ENCODE measurements at places on chromosomes 7 and 10.

DNA sequence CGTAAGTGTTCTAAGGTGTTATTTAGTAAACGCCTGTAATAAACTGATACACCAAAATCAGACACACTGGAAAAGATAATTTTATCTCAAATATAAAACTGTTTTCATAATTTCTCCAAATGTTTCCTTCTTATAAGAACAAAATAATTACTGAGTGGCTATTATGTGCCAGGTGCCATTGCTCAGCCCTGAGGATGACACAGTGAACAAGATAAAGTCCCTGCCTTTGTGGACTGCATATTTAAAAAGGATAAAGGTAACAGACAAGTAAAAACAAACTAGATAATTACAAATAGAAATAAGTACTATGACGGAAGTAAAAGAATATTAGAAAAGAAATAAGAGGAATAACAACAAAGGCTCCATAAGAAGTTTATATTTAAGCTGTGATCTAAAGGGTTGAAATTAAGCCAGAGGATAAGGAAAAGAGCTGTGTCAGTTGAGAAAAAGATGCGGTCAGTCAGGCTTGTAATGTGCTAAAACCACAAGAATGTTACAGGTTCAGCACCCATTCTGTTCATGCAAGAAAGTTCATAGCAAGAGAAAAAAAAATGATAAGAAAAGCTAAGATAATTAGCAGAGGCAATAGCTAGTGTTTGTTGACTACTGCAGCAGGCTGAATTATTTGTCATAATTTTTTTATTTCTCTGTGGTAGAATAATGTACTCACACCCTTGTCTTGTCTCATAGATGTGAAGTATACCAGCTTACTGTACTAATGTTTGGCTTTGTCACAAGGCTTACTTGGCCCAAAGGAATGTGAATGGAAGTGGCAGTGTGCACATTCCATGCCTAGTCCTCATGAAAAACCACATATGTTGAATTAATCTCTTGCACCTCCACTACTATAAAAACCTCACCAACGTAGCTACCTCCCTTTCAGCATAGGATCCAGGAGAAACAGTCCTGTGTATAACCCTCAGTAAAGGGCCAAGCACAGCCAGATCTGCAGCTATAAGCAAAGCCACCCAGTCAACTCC lies 75.1 kb downstream of the CRPPA start:
- peak; percentile 4 for DNase-seq

DNA sequence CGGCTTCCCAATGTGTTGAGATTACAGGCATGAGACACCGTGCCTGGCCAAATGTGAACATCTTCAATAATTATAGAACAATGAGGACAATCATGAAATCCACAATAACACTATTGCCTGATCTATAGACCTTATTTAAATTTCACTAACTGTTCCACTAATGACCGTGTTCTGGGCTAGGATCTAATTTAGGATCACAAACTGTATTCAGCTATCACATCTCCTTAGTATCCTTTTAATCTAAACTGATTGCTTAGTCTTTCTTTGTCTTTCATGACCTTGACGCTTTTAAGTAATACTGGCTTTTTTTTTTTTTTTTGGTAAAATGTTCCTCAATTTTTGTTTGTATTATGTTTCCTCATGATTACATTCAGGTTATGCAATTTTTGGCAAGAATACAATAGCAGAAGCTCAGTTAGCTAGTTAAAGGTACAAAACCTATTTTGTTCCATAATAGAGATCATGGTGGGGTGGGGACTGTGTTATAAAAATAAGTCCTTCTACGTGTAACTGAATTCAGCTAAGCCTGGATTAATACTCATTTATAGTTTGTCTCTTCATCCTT lies 158.4 kb downstream of the AOAH start:
- DNase-seq, result no peak

GRCh38 chr10:13831711-13832141 lies 245.0 kb downstream of the PRPF18 start:
- no peak for DNase-seq

DNA sequence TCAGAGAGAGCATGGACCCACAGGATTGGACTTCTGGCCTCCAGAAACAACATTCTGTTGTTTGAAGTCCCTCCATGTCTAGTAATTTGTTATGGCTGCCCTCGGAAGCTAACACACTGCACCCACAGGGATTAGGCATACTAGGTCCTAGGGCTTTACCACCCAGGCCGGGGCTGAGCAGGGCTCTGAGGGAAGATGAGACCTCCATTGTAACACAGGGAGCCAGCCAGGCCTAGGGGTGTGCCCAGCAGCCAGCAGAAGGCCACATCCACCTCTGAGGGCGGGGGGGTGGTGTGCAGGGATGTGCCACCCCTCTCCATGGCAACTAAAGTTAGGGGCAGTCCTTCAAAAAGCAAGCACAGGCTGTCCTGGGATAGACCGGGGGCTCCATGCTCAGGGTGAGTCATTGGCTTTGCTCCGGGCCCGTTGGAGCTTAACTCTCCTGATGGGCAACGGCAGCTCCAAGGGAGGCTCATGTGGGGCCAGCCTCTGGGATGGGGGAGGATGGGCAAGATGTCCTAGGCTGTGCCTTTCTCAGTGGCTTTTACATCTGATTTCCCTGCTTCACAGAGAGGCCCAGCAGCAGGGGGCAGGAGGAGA lies 96.6 kb upstream of the GPR26 start:
- DNase-seq, result no peak

DNA sequence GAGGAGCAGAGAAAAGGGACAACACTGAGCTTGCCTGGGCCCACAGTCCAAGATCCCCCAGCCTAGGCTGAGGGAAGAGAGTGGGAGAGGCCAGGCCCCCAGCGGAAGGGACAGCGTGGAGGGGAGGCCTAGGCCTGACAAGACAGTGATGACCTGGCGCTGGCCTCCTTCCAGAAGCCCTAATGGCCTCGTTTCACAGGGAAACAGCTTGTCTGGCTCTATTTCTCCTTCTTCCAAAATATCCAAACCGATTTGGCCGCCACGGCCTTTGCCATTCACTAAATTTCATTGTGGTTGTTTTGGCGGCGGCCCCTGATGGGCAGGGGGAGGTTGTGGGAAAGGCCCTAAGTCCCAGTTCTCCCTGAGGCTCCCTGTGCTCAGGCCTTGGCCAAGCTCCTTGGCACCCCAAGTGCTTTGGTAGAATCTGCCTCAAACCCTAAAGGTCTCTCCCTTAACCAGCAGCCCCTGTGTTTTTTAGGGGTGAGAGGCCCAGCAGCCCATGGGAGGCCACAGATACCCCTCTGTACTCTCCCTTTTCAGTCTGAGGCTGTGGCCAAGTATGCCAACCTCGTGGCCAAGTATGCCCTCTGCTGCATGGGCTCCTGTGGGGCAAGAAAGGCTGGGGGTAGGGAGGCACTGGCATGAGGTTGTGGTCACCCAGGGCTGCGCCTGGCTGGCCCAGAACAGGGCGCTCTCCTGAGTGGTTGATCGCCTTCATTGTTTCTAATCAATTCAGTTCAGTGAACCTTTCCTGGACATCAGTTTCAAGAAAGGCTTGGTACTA lies 37.3 kb downstream of the PAX2 start:
- DNase-seq, result no peak

GRCh38 chr7:131493581-131493980 lies 62.8 kb downstream of the PODXL start:
- DNase-seq, result no peak

- peak; percentile 39 for DNase-seq
Observed at GRCh38 chr10:69051303-69051702, 36.6 kb upstream of the SRGN start.

GRCh38 chr10:119686465-119687191 lies 35.4 kb downstream of the BAG3 start:
- peak; percentile 88 for DNase-seq

DNA sequence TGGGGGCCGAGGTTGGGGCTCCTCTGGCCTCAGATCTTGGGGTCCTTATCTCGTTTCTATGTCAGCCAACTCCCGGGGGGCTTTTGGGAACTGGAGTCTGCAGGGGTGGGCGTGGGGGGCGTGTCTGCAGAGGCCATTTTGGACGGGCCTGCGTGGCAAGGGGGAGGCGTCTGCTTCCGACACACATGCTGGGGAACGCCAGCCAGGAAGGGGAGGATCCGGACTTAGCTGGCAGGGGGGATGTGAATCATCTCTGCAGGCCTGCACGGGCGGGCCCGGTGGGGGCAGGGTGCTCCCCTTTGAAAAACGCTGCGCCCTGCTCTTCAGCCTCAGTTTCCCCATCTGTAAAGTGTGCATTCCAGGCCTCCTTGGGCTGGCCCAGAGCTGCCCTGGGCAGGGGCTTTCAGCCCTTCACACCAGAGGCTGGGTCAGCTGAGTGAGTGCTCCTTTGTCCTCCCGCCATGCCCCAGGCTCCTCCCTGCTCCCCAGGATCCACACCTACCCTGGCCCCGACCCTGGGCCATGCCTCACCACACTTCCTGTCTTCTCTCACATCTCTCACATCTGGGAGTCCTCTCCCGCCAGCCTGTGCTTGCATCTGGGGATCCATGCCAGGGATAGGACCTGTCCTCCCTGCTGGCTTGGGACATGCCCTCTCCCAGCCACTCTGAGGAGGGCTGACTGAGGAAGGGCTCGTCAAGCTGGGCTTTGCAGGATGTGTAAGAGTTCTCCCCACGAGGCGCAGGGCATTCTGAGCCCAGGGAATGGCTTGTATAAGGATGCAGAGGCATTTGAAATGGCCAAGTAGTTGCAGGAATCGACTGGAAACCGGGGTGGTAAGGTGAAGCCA lies 172.6 kb upstream of the TNRC18 start:
- DNase-seq, result peak; percentile 91

DNA sequence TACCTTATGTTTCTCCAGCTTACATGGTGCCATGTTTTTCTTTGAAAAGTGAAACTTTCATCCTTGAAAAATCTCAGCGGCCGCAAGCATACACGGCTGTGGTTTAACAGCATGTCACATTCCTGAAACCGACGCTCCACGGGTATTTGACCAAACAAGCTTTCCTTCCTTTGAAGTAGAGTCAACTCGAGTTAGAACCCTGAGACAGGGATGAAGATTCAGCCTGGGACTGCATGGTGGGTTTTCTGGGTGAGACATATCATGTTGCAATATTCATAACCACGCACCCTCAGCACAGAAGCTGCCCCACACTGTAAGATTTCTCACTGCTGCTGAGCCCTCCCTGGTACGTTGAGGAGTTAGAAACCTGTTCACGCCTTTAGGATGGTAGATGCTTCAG lies 8.1 kb downstream of the CYP26A1 start:
- DNase-seq, result no peak

DNA sequence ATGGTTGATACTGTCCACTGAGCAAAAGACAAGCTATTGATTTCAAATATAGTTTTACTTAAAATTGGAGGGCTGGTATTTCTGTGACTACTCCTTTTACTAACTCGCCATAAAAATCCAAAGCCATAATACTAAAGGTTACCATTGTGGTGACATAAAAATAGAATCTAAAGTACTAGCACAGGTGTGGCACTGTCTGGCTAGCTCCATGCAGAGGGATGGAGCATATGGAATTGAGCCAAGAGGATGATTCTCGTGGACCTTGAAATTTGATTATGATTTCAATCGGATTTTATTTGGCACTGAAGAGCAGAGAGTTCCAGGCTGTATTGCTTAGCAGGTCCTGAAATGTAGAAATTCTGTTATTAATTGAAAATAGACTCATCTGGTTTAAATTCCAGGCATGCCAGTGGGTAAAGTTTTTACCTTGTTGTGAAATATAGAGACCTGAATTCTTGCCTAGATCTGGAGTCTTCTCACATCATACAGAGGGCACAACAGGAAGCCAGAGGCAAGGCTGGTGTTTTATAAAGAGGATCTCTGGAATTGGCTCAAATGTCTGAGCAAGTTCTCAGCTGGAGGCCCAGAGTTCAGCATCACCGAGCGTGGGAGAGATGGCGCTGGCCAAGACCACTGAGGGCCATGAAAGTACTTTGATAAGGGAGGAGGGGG lies 29.9 kb upstream of the DLD start:
- no peak for DNase-seq

DNA sequence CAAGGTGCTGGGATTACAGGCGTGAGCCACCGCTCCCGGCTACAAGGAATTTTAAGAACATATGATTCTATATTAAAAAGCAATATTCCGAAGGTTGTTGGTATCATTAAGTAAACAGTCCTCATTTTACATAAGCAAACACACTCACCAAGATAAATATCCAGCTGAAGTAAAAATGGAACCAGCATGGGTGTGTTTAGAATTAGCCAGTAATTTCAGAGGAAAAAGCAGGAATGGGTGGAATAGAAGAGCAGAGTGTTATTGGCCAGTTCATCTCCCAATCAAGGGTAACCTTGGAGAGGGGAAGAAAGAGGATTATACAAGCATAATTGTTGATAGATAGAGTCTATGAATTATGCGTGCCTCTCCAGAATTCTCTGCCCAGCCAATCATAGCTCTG lies 31.7 kb upstream of the MAT1A start:
- DNase-seq, result no peak

GRCh38 chr10:97119058-97119745 lies 66.6 kb downstream of the SLIT1 start:
- no peak for DNase-seq

GRCh38 chr10:12919574-12919973 lies 81.9 kb downstream of the CCDC3 start:
- no peak for DNase-seq

- DNase-seq, result peak; percentile 60
Observed at GRCh38 chr10:15433850-15434537, 62.9 kb upstream of the FAM171A1 start.

DNA sequence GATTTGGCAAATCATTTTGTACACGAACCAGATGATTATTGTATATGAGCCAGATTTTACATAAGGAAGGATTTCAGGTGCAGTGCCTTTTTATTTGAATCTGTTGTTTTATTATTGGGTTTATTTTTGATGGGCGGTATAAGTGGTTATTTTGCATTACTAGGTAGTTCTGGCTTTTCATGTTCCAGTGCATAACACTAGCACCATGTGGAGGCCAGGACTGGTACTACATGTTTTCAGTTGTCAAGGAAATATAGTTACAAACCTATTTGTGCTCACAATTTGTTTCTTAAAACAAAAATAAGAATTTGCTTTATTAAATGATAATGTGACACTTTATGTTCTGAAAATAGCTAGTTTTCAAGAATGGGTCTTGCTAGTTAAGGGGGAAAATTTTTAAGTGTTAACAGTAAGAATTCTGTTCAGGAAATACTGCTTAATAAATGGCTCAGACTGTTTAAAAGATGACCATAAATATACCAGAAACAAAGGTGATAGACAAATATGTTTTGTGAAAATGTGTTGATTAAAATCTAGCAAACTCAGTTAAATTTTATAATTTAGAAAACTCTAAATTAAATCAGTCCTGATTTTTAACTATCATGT lies 7.1 kb upstream of the SEMA3E start:
- peak; percentile 1 for DNase-seq

GRCh38 chr10:124926548-124926947 lies 15.4 kb upstream of the ZRANB1 start:
- no peak for DNase-seq

GRCh38 chr10:114115661-114116445 lies 58.1 kb downstream of the CCDC186 start:
- DNase-seq, result no peak

GRCh38 chr7:45892407-45893035 lies 4.2 kb downstream of the IGFBP1 start:
- no peak for DNase-seq
